ENCODE measurements at places on chromosomes 6 and 20.
A peak's percentile ranks its signal among the peaks of the same experiment; 100 is the strongest.

DNA sequence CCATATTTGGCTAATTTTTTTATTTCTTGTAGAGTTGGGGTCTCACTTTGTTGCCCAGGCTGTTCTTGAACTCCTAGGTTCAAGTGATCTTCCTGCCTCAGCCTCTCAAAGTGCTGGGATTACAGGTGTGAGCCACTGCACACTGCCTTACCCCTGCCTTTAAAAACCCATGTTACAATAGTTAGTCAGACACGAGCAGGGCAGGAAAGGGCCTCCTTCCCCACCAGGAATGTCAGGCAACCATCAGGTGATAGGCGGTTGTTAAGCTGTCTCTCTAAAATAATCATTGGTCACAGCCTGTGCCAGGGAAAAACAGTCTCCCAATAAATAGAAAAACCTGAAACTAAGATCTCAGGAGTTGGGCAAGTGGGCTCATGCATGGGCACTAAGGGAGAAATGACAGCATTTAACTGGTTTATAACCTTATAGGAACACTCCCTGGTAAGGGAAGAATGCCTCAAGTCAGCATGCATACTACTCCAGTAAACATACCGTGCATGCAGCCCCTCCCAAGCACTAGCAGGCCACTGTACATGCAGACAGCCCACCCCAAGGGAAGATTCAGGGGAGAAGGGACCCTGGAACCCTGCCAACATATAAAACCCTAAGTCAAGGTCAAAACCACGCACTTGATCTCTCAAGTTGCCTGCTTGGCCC lies 8.4 kb downstream of the OR2H2 start:
- DNase-seq = no peak

DNA sequence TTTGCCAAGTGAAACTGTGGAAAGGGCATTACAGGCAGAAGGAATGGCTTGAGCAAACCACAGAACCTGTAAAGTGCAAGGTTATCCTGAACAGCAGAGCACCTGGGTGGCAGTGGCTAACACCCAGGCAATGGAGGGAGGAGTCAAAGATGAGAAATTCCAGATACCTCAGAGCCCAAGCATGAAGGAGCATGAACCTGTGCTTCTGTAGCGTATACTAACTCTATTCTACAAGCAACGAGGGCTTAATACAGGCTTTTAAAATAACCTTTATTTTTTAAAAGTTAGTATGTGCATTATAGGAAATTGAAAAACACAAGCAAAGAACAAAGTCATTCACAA lies 77.0 kb downstream of the CNBD2 start:
- no peak for DNase-seq

- DNase-seq = no peak
Observed at GRCh38 chr6:122352981-122353664, 46.3 kb upstream of the HSF2 start.

- peak; percentile 10 for DNase-seq
Observed at GRCh38 chr6:151338651-151339200, 52.6 kb downstream of the ZBTB2 start.

- no peak for DNase-seq
Observed at GRCh38 chr20:38091441-38092216, 58.1 kb downstream of the RPRD1B start.

DNA sequence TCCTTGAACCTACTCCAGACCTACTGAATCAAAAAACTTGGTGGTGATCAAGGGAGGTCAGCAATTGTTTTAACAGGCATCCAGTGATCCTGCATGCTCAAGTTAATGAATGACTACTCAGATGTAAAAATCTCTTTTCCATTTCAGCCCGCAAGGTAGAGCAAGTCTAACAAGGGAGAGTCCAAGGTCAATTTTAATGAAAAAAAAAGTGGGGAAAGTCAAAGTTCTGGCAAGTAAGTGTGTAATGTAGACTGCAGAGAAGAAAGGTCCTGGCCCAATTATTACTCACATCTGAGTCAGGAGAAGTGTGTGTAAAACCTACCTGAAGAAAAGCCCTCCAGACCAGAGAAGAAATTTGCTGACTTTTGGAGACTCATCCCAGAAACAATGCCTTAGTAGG lies 193.5 kb downstream of the UBE3D start:
- no peak for DNase-seq

DNA sequence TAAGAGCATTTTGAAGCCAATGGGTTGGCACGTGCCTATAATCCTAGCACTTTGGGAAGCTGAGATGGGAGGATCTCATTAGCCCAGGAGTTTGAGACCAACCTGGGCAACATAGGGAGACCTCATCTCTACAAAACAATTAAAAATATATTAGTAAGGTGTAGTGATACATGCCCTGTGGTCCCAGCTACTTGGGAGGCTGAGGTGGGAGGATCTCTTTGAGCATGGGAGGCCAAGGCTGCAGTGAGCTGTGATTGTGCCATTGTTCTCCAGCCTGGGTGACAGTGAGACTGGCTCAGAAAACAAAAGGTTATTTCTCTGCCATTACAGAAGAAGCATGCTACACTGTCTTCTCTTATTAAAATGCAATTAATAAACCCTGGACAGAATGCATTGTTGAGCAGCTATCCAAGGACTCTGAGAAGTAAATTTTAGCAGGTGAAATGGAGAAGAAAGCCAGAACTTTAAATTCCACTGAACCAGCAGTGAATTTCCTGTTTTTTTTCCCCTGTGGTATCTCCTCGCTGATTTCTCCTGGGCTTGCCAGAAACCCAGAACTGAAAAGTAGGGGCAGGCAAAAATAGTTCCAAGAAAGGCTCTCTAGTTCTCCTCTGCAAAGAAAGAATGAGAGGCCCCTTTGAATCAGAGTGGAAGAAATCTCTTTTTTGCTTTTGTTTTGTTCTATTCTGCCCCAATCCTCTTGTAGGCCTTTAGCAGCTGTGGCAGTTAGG lies 8.4 kb downstream of the AMD1 start:
- no peak for DNase-seq

DNA sequence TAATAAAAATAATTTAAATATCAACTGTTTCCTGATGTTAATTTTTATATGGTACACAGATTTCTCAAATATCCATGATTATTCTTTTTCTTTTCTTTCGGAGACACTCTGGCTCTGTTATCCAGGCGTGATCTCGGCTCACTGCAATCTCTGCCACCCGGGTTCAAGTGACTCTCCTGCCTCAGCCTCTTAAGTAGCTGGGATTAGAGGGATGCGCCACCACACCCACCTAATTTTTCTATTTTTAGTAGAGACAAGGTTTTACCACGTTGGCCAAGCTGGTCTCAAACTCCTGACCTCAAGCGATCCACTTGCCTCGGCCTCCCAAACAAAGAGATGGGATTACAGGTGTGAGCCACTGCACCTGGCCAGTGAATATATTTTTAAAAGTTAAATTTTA lies 20.5 kb downstream of the ROMO1 start:
- no peak for DNase-seq

DNA sequence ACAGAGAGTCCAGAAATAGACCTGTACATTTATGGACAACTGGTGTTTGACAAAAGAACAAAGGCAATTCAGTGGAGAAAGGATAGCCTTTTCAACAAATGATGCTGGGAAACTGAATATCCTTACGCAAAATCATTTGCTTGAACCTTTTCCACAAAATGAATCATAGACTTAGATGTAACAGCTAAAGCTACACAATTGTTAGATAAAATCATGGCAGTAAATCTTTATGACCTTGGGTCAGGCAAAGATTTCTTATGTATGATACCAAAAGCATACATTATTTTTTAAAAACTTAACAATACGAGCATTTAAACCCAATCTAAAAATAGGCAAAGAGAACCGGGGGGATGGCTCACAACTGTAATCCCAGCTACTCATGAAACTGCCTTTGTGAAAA lies 73.5 kb upstream of the DST start:
- DNase-seq = no peak

DNA sequence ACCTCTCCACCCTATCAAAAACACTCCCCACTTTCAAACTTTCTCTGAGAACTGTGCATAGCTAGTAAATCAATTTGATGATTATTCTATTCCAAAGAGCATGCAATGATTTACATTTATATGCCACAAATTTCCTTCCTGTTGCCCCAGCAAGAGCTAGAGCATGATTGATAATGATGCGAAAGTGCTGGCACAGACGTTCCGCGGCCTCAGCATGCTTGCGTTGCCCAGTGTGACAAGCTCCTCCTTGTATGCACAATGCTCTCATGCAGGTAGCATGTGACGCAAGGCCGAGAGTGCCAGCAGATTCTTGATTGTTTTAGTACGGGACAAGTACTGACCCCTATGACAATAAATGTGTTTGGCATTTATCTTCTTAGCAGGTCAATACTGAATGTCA lies 696.3 kb upstream of the SLC35B3 start:
- no peak for DNase-seq

DNA sequence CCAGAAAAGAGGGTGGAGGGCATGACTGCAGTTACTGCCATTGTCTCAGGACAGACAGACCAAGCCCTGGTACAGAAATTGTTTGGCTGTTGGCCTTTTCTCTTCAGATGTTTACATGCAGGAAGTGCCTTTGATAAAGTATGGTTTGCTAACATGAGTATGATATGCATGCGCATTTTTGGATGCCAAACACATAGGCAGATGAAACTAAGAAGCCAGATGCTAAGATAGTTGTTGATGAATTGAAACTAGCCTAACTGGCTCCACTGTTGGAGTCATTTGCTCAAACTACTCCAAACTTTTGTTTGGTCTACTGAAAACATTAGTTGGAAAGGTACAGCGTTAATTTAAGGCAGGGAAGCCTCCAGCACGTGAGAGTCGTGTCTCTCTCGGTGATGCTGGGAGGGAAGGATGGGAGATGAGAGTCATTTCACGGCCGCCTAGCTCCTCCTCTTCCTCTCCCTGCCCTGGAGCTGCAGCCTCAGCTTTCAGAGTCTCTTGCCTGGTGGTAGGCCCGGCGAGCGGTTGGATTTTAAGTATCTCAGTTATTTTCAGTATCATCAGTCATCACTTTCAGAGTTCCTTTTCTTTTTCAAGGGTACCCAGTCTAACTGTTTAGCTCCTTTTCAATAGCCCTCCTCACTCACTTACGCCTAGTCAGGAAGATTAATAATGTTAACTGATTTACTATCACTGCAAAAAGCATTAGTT lies 29.7 kb downstream of the RREB1 start:
- DNase-seq = peak; percentile 62

- no peak for DNase-seq
Observed at GRCh38 chr6:1930356-1930755, 315.0 kb downstream of the GMDS start.

DNA sequence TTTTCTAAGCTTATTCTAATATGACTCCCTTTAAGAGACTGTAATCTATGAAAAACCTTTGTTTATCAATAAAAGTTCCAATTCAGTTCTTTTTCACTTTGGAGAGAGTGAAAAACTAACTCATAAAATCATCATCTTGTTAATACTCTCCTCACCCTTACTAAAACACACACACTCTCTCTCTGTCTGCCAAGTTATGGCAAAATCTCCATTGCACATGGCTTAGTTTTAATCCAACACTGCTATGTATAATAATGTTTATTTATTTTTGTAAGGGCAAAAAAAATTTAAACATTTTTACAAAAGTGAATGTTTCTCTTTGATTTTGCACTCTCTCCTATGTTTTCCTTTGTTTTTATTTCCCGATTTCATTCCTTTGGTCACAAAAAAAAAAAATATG lies 253.2 kb downstream of the BMP7 start:
- no peak for DNase-seq

DNA sequence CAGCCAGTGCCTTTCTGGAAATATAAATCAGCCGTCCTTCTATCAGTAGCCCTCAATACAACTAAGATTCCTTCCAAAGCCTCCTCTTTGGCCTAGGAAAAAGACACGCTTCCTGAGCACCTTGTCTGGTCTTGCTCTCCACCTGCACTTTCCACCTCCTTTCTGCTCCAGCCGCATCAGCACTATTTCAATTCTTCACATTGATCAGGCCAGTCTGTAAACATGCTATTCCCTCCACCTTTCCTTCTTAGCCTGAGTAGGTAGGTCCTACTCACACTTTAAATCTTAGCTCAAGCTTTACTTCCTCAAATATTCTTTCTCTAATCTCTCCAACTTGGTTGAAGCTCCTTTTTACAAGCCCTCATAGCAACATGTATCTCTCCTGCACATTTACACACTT lies 11.4 kb downstream of the RANBP9 start:
- DNase-seq = no peak

GRCh38 chr6:26012061-26012460 lies 49.5 kb downstream of the TRIM38 start:
- no peak for DNase-seq

GRCh38 chr6:37822851-37823682 lies 3.5 kb downstream of the ZFAND3 start:
- peak; percentile 31 for DNase-seq

DNA sequence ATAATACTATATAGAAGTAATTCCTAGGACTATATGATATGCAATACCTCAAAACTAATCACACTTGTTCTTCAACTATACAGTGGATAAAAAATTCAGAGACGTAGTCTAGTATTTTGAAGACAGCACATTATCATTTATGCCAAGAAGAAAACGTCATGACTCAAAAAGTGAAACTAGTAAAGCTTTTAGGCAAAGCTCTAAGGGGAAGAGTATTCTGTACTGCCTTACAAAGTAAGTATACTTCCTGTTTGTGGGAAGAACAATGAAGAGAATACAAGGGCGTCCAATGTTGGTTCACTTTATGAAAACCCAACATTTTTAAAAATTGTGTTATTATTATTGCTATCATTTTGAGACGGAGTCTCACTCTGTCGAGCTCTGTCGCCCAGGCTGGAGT lies 27.9 kb downstream of the LOC128125822 start:
- DNase-seq = no peak

- peak; percentile 65 for DNase-seq
Observed at GRCh38 chr6:110053395-110054240, 75.5 kb downstream of the GPR6 start.

DNA sequence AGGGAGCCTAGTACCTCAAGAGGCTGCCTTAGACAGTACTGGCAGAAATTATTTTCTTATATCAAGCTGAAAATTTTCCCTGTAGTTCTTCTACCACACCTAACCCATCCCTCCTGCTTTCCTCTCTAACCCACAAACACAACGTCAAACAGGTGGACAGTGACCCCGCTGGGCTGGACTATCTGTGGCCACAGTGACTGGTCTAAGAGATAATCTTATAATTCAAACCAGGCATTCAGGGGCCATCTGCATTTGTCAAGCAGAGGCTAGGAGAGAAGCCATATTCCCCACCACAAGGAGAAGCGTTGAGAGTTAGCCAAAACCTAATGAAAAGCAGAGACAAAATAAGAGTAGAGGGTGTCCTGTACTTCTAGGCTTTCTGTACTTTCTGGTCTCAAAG lies 8.2 kb downstream of the HDDC2 start:
- DNase-seq = no peak

- peak; percentile 37 for DNase-seq
Observed at GRCh38 chr6:20056350-20056992, 155.8 kb downstream of the MBOAT1 start.

- no peak for DNase-seq
Observed at GRCh38 chr20:33025318-33025876, 6.1 kb upstream of the BPIFB6 start.

- no peak for DNase-seq
Observed at GRCh38 chr6:148650941-148651505, 95.8 kb upstream of the UST start.

GRCh38 chr6:111566873-111567517 lies 38.7 kb downstream of the TRAF3IP2 start:
- peak; percentile 63 for DNase-seq

GRCh38 chr20:25503936-25504335 lies 81.4 kb downstream of the NINL start:
- no peak for DNase-seq

- DNase-seq = no peak
Observed at GRCh38 chr6:23027281-23027680, 457.9 kb downstream of the HDGFL1 start.

GRCh38 chr6:73528897-73529296 lies 8.1 kb upstream of the EEF1A1 start:
- no peak for DNase-seq

GRCh38 chr6:45454008-45454911 lies 76.5 kb upstream of the SUPT3H start:
- peak; percentile 23 for DNase-seq

GRCh38 chr20:34531608-34532265 lies 15.5 kb downstream of the DYNLRB1 start:
- DNase-seq = no peak
